CD4-positive, CD25-positive, alpha-beta regulatory T cell (primary cell): ENCODE measurements at places on chromosomes 1 and 21. TPM values are rescaled to one million over a fixed set of nuclear protein-coding genes. Genes with fewer than 3 reads are reported as not detected.

DNA sequence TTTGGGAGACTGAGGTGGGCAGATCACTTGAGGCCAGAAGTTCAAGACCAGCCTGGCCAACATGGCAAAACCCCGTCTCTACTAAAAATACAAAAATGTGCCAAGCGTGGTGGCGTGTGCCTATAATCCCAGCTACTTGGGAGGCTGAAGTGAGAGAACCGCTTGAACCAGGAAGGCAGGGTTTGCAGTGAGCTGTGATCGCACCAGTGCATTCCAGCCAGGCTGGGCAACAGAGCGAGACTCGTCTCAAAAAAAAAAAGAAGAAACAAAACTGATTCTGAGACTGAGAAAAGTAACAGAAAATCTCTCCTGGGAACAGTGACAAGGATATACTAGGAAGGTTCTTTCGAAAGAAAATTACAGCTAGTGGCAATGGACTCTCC, 20.9 kb downstream of the USP48 start:
- H3K36me3 ChIP-seq = no peaks in the 10 kb centered on the region
- DNase-seq = no peak
- H3K4me1 ChIP-seq = peaks cover 19% of the 10 kb centered on the region
- H3K27me3 ChIP-seq = no peaks in the 10 kb centered on the region
- H3K4me3 ChIP-seq = no peak overlapping the region

- DNase-seq = no peak
- no peaks in the 10 kb centered on the region for H3K36me3 ChIP-seq
- H3K27ac ChIP-seq = no peak overlapping the region
Measured at GRCh38 chr1:217983051-217983375, 302.1 kb upstream of the RRP15 start.

DNA sequence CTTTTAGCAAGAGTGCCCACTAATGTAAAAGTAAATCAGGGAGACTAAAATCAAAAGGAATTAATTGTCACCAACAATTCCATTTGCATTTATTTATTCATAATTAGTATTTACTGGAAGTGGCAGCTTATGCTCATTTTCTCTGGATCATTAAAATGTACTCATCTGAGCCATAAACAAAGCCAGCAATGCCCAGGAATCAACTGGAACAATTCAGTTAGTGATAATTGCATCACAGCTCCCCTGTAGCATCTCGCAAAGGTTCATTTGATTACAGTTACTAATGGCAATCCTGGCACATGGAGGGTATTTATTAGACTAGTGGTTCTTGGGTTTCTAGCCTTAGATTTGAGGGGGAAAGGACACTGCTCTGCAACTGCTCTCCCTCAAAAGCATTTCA, 92.7 kb upstream of the C1orf21 start:
- no peak overlapping the region for H3K4me3 ChIP-seq
- H3K4me1 ChIP-seq = no peaks in the 10 kb centered on the region
- no peak overlapping the region for H3K27ac ChIP-seq
- H3K27me3 ChIP-seq = peaks cover 1% of the 10 kb centered on the region
- DNase-seq = no peak

SLC6A9 gene
- not detected for polyA plus RNA-seq

IGSF21 gene
- polyA plus RNA-seq = not detected
